ENCODE measurements at places on chromosomes 5 and 9.

- no peak for DNase-seq
Measured at GRCh38 chr5:38237681-38238080, 20.7 kb upstream of the EGFLAM start.

DNA sequence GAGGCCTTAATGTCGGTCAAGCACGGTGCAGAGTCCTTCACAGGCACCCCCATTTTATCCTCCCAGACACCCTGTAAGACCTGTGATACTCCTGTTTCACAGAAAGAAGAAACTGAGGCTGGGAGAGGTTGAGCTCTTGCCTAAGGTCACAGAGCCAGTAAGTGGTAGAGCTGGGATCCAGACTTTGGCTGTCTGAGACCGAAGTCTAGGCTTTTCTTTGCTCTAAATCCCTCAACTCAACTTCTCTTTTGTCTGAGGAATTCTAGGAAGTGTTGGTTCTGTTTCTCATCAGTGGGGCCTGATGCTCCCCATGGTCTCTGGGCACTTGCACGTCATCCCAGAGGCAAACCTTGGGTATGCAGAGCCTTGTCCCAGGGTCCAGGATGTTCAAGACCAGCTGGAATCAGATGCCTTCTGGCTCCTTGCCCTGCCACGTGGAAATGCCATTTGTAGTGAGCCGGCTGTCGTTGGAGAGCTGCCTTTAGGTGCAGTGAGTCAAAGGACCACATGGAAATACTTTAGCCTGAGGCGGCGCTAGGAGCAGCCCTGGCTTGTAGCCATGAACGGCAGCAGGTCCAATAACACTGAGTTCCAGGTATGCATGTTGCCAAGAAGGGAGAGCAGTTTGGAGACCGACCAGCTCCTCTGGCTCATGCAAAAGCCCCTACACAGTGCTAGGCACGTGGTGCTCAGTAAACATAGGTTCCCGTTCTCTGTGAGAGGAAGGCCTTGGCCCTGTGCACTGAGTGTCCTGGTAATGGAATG, 9.2 kb downstream of the DCANP1 start:
- no peak for DNase-seq

DNA sequence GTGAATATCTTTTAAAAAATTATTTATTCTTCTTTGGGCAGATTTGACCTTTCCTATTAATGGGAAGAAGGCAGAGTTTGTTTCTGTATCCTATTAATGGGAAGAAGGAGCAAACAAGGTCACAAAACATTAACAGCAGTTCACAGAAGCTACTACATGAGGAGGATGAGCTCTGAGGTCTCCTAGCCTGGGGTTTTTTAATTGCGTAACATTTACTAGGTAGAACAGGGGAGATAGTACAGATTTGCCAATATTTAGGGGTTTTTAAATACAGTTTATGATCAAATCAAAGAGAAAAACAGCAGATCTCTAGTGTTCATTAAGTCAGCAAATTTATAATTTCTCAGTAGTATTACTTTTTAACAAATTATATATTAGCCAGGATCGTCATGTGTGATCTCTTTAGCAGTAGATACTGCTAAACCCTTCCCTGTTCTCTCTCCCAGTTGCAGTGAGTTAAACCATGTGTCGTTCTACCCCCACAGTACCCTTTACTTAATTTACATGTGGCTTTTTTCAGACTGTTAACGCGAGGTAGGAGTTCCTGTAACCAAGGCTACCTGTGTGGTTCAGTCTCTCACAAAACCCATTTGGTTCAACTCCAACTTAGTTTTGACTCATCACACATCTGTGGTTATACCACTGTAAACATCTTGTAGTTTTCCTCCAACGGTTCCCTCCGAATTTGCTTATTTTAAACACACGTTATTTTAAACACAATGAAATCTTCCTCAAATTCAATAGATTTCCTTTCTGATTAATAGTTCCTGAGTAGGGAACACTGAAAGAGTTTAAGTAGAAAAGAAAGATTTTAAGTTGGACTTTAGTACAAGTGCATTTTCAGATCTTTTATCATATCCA, 13.3 kb downstream of the SLC25A46 start:
- no peak for DNase-seq

GRCh38 chr5:157624144-157624543, 28.1 kb downstream of the SOX30 start:
- DNase-seq: no peak

GRCh38 chr5:124630767-124631704, 115.4 kb downstream of the ZNF608 start:
- DNase-seq: no peak

GRCh38 chr5:26192486-26192885, 845.9 kb downstream of the CDH9 start:
- no peak for DNase-seq

DNA sequence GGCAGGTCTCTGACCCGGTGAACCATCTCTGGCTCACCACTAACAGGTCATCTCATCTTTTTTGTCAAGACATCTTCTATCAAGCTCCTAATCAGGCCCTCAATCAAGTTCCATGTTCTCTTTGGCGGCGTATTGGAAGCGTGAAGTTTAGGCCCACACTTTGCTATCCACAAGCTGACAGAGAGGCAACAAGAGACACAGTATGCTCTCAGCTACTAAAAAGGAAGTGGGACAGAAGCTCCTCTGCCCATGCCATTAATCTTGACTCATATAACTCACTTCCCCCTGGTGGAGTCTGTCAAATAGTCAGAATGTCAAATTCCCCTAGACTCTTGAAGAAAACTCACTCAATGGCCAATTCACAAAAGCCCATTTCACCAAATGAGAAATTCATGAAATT, 77.6 kb upstream of the TMC1 start:
- peak; percentile 23 for DNase-seq

DNA sequence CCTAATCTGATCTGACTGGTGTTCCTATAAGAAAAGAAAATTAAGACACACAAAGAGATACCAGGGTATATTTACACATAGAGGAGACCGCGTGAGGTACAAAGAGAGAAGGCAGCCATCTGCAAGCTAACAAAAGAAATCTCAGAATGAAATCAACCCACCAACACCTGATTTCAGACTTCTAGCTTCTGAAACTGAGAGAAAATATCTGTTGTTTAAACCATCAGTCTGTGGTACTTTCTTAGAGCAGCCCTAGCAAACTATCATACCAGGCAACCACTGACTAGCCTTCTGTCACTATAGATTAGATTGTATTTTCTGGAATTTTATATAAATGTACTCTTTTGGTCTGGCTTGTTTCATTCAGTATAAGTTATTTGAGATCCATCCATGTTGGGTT, 779.3 kb upstream of the ACO1 start:
- DNase-seq: no peak

- DNase-seq: peak; percentile 17
Measured at GRCh38 chr5:7391814-7392692, 3.9 kb upstream of the ADCY2 start.

DNA sequence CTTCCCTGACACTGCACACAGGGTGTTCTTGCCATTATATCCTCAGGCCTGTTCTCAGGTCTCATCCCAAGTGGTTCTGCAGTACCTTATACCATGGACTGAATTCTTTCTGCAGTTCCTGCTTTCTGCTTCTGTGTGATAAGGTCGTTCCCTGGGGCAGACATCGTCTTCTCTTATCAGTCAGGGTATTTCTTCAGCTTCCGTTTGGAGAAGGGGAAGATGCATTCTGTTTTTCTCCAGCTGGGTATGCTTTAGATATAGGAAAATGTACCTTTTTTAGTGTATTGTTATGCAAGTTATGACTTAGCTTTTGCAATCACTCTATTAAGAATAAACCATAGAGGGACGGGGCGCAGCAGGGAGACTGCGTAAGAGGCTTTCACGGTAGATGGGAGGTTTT, 31.1 kb downstream of the RALGPS1 start:
- DNase-seq: no peak

DNA sequence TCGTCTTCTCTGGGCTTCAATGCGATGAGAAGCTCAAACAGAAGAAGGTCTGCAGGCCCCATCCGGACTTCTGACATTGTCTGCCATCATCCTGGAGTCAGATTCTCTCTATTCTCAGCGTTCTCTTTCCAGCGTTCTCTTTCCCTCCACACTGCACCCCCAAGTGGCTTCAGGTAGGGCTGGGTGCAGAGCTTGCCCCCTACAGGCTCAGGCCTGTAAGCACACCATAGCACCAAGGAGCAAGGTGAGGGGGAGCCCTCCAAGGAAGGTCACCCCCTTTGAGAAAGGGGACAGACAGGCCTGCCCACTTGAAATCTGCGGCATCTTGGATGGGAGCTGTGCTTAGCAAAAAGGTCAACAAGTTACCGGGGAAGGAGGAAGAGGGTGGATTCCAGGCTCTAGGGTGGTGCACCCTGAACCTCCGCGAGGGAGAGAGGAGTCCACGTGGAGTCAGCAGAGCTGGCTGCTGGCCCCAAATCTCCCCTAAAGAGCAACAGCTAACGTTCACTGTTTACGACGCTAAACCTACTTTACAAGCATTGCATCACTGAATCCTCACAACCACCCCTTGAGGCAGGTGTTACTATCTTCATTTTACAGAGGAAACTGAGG, 27.5 kb downstream of the GPX3 start:
- no peak for DNase-seq

- DNase-seq: peak; percentile 76
Measured at GRCh38 chr9:14096258-14096922, 217.6 kb downstream of the NFIB start.

GRCh38 chr5:32116574-32117313, 57.4 kb downstream of the GOLPH3 start:
- DNase-seq: no peak

- no peak for DNase-seq
Measured at GRCh38 chr9:133976191-133976861, 15.8 kb downstream of the VAV2 start.

- DNase-seq: no peak
Measured at GRCh38 chr5:9128136-9128535, 417.7 kb downstream of the SEMA5A start.

DNA sequence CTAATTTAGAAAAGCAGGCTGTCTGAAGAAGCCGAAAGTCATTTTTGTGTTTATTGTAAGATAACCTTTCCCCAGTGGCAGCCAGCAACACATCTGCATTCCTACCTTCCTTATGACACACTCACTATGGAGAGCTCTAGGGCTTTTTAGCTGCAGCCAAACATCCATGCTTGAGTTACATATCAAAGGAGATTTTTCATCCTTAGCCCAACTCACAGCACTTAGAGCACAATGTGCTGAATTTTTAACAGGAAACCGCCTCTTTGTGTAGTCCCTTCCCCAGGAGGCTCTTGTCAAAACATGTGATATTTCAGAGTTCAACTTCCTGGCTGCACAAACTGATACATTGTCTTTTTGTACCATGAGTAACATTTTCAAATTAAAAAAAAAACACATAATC, 379.2 kb downstream of the CTNND2 start:
- peak; percentile 19 for DNase-seq

DNA sequence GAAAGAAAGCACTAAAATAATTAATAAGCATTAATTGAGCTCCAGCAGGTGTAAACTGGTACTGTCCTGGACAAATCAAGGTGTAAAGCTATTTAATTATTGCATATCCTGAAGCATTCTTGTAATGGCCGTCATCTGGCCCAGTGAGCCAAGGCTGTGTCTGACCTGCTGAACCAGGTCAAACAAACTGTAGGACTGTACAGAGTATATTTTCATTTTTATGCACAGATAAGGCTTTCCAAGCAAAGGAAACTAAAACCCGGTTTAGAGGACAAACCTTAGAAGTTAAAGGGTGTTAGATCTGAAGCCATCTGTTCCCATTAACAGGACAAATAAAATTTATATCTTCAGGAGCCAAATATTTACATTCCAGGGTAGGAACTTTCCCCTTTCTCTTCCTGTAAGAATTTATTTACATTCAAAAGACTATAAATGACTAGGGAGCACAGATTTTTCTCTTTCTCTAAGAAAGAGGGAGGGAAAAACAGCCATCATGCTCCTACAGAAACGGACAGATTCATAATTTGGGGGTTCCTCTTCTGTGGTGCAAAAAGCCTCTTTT, 69.8 kb downstream of the ESM1 start:
- DNase-seq: no peak

DNA sequence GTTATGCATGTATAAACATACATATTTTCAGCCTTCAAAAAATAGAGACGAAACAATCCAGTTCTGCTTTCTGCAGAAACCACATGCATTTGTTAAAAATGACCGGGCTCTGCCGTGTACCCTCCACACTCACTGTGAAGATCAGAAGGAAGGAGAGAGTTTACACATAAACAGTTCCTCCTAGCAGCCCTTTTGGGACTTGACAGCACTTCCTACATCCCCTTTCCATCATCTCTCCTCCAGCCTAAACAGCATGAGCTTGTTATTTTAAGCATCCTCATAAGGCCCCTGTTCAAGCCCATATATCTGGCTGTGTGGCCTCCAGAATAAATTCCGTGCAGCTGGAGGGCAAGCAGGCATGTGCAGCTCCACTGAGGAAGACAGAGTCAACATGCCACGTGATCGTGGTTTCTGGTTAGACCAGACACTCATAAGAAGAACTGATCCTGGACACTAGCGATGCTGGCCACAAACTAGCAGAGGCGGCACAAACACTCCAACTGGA, 42.2 kb downstream of the NIPAL4 start:
- DNase-seq: no peak

GRCh38 chr5:103505581-103506305, 56.8 kb downstream of the NUDT12 start:
- no peak for DNase-seq

DNA sequence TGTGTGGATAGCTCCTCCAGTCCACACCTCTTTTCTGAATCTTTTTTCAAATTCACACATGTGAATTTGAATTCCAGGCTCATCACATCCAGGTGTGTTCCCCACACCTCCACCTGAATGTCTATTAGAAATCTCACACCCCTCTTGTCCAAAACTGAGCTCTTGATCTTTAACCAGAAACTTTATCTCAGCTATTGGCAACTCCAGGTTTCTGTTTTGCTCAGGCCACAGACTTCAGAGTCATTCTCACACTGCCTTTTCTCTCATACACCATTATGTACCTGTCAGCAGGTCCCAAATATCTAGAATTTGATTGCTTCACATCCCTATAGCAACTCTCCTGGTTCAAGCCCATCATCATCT, 11.6 kb downstream of the NIPSNAP3B start:
- DNase-seq: no peak

GRCh38 chr5:55603922-55604321, 69.2 kb upstream of the PLPP1 start:
- DNase-seq: no peak

Measured in kidney capillary endothelial cell (primary cell).